ENCODE measurements at places on chromosomes 2 and 18.

- no peak for DNase-seq
Observed at GRCh38 chr2:72145289-72145657, 2.4 kb downstream of the CYP26B1 start.

GRCh38 chr2:199914372-199914958, 3.4 kb downstream of the C2orf69 start:
- no peak for DNase-seq

- no peak for DNase-seq
Observed at GRCh38 chr2:126668254-126668653, 12.3 kb downstream of the GYPC start.

GRCh38 chr18:50707855-50708469, 111.9 kb downstream of the MRO start:
- no peak for DNase-seq

DNA sequence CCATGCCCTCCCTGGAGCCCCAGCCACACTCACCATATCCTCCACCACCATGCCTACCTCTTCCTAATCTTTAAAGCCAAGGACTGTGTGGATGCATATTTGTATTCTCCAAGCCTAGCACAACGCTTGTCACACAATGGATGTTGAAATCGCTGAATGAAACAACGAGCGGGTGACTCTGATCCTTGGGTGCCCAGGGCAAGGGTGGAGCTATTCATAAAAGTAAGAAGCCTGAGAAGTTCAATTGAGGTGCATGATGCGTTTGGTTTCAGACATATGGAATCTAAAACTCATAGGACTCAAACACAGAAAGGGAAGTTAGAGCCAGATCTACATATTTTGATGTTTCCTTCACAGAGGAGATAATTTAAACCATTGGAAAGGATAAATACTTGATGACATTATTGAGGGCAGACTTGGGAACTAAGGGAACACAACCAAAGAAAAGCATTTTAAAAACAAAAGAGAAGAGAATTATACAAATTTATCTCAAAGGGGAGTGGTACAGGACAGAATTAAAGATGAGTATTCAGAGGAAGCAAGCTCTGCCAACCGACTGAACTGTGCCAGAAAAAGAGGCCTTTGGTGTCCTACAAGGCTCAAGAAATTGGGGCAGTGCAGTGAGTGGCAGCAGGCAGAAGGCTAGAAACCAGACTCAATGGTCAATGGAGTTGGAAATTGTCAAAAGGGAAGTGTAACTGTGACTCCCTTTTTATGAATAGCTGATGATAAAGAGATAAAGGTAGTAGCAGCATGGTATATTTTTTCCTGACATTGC, 200.6 kb upstream of the NCKAP5 start:
- DNase-seq, result no peak

All from NAMALWA (cell line).